NT2/D1 (cell line): ENCODE measurements at places on chromosomes 5 and 9.

DNA sequence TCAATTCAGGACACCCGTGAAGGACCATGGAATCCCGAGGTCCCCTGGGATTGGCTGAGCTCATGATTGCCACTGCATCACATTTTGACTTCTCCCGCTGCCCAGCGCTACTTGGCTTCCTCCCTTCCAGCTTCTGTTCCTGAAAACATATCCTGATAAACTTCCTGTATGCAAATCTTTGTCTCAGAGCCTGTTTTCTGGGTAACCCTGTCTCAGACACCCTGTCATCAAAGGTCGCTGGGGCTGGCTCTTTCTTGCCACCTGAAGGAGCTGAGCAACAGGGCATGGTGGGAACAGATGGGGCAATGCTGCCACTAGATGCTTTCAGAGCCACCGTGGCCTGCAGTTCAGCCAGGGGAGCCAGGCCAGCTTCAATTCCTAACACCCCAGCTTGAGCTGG is 154.3 kb upstream of the TBC1D2 start:
- DNase-seq: no peak

- DNase-seq: no peak
These were observed 21.1 kb downstream of the BASP1 start for GRCh38 chr5:17238521-17239041.

GRCh38 chr9:98707166-98708102 is 1.3 kb downstream of the GABBR2 start:
- DNase-seq: peak; percentile 81

GRCh38 chr9:134032456-134033222 is 7.4 kb downstream of the BRD3OS start:
- no peak for DNase-seq

- DNase-seq: no peak
These were observed 68.4 kb downstream of the ANXA1 start for GRCh38 chr9:73219985-73220626.
